Upper lobe of left lung (tissue), 6 donors: ENCODE measurements at places on chromosomes 2 and 18.

GRCh38 chr2:99169534-99169933, 11.3 kb downstream of the MITD1 start:
- no peak for DNase-seq

DNA sequence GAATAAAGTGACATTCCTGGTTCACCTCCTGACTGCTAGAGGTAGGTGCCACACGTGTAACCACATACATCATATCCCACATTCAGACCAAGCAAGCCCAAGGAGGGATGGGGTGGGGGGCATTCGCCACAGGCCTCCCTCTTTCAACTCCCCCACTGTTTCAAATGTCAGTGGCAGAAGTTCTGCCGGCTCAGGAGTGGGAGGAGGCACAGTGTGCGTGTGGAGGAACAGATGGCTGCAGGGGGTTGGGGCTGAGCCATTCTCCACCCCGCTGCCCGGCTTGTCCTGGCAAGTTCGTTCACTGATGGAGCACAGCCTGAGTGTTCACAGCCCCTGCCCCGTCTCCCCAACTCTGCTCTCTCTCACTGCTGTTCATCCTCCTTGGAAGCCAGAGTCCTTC, 75.4 kb upstream of the TANC1 start:
- DNase-seq: no peak

- DNase-seq: no peak
These were observed 72.6 kb downstream of the STK39 start for GRCh38 chr2:168174756-168175155.

GRCh38 chr2:77488141-77488540, 34.0 kb downstream of the LRRTM4 start:
- DNase-seq: no peak

DNA sequence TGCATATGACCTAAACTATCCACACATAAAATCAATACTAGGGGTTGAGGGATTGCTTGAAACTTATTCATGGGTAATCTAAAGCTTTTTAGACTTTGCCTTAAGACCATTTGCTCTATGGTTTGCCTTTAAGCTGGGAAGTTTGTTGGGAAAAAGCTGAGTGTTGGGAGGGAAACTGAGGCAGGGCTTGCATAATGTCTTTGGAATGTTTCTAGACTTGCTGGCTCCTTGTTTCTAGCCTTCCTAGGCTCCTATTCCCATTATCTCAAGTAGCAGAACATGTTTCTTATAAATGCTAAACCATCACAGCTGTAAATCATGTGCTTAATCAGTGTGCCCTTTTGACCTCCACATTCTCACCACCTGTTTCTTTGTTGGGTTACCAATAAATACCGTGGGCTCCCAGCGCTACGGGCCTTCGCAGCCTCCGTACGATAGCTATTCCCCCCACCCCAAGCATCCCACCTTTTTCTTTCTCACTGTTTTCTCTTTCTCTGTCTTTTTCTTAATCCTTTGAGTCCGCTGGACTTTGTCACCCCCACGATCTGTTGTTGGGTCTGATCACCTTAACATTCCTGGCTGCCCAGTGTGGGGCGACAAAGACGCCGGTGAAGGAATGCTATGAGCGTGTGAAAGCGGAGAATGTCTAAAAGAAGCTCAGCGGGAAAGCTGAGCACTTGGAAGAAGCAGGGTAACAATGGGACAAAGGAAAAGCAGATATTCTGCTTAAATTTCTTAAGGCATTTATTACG, 49.4 kb upstream of the CWC22 start:
- DNase-seq: no peak

GRCh38 chr18:55245211-55245614, 286.0 kb upstream of the CCDC68 start:
- no peak for DNase-seq

GRCh38 chr2:96824079-96824870, 8.2 kb downstream of the CNNM3 start:
- DNase-seq: no peak

DNA sequence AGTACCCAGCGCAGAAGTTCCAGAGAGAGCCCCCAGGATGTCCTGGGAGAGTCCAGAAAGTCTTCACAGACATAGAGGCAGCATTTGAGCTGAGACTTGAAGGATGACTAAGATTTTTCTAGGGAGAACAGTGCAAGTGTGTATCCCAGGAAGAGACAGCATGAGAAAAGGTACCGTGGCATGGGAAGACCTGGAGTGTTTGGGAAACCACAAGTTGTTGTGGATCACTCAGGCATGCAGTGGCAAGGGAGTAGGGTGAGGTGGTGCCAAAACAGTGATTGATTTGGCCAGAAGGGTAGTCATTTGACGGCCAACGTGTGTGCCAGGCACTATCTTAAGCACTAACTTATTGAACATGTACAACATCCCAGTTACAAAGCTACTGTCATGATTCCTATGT, 24.5 kb upstream of the KCNK3 start:
- no peak for DNase-seq

DNA sequence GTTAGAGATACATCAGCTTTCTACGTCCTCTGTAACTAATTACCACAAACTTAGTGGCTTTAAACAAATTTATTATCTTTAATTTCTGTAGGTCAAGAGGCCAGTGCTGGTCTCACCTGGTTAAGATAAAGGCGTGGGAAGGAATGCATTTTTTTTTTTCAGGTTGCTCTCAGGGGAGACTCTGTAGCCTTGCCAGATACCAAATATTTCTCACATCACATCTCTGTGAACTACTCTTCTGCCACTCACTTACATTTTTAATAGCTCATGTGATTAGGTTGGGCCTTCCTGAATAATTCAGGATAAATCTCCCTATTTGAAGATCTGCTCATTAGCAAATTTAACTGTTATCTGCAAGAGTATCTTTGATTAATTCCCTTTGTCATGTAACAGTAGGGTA, 214.6 kb downstream of the CBLN2 start:
- DNase-seq: no peak

GRCh38 chr2:213722565-213722964, 438.3 kb downstream of the SPAG16 start:
- DNase-seq: no peak

DNA sequence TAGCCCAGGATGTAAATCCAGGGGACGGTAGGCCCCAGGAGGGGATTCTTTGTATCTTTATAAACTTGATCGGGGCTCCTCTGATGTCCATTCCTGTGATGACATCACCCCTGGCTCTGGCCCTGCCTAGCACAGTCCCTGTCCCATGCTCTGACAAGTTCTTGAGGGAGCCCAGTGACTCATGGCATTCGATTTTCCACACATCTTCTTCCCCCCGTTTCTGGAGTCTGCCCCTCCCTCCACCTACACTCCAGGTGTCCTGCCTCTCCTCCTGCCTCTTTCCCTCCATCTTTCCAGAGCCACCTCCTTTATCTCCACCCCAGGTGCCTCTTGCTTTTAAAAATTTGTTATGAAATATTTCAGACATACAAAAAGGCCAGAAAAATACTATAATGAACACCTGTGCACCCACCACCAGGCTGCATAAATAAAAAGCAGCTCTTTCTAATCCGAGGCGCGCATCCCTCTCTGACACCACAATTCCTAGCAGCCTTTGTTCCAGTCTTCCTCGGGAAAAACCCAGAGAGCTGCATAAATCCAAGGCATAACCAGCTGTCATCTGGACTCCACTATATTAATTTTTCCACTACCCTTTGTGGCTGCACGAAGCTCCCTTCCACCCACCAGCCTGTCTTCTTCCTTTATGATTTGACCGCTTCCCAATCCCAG, 207.7 kb downstream of the ZBTB7C start:
- DNase-seq: no peak

- DNase-seq: no peak
These were observed 263.6 kb downstream of the RNF144A start for GRCh38 chr2:7180638-7181370.

GRCh38 chr18:75076286-75076685, 132.7 kb downstream of the PTGR3 start:
- DNase-seq: no peak

DNA sequence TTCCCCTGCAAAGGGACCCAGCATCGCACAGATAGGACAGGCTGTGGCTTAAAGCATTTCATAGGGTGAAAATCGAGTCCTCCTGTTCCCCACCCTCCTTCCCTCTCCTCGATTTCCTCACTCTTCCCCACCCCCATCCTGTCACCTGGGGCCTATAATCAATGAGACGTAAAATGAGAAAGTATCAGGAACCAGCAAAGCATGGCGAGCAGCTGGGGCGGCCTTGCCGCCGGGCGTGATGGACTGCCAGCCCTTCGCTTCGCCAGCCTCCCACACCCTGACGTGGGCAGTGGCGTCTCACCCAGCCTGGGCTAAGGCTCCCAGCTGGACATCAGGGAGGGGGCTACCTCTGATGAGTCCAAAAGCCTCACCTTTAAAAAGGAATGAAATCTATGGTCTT, 11.1 kb downstream of the SLC30A3 start:
- DNase-seq: no peak

GRCh38 chr18:26088487-26088886, 1.9 kb downstream of the SS18 start:
- no peak for DNase-seq

GRCh38 chr18:32271672-32272208, 81.9 kb downstream of the MEP1B start:
- no peak for DNase-seq

- no peak for DNase-seq
These were observed 28.8 kb upstream of the DDX18 start for GRCh38 chr2:117785740-117786139.

- DNase-seq: peak; percentile 63
These were observed 21.4 kb upstream of the STON1 start for GRCh38 chr2:48508461-48509124.

- DNase-seq: peak; percentile 60
These were observed 7.0 kb upstream of the EPG5 start for GRCh38 chr18:45974088-45974536.

GRCh38 chr2:8565399-8566154, 116.3 kb upstream of the ID2 start:
- no peak for DNase-seq

GRCh38 chr2:40204268-40204667, 247.6 kb downstream of the SLC8A1 start:
- no peak for DNase-seq

DNA sequence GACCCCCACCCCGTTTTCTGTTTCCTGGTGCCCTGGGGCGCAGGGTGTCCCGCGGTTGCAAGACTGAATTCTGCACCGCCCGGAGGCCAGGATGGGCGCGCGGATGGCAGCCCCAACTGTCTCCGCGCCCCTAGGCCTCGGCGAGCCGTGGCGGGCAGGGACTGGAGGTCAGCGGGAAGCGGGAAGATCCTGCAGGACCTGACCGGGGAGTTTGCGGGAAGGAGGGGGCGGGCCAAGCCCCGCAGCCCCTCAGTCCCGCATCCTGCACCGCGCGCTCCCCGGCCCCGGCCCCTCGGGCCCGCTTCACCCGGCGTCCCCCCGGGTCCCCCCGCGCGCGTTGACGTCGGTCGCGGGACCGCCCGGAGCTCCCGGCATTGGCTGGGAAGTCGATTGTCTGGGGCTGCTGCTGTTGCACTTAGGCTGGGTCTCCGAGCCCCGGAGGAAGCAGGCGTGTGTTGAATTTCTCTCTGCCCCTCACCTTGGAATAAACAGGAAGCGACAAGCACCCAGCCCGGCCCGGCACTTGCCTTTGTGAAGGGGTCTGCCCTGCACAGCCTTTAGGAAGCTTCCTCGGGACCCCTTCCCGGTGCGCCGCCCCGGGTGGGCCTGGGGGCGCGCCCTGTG, at the start of gene LDLRAD4:
TSS of gene LDLRAD4 (plus strand) at position 393 of the 624 bp plus-strand sequence.
- no peak for DNase-seq

- DNase-seq: no peak
These were observed 302.9 kb upstream of the NXPH2 start for GRCh38 chr2:139083121-139083520.

- no peak for DNase-seq
These were observed 34.4 kb upstream of the LYPD6 start for GRCh38 chr2:149296031-149296430.

- no peak for DNase-seq
These were observed 499.5 kb upstream of the CHAC2 start for GRCh38 chr2:53268086-53268485.

DNA sequence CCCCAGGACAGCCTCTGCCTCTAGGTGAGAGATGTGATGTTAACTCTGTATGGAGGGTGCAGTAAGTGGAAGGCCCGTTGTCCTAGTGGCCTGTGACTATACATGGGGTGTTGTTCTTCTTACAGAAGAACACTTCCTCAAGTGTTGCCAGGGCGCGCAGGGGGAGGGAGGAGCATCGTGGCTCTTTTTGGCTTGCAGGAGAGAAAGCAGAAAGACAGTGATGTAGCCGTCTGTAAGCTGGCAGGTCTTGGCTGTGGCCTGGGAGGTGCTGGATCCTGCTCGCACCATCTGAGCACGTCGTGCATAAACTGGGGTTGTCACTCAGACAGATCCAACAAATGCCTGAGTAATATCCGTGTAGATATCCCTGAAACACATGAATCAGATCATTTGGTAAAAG, 44.3 kb downstream of the ZNF236 start:
- no peak for DNase-seq

- no peak for DNase-seq
These were observed 332.0 kb downstream of the PIK3C3 start for GRCh38 chr18:42287047-42287446.

GRCh38 chr18:35861367-35862118, 110.9 kb upstream of the RMP24 start:
- no peak for DNase-seq

DNA sequence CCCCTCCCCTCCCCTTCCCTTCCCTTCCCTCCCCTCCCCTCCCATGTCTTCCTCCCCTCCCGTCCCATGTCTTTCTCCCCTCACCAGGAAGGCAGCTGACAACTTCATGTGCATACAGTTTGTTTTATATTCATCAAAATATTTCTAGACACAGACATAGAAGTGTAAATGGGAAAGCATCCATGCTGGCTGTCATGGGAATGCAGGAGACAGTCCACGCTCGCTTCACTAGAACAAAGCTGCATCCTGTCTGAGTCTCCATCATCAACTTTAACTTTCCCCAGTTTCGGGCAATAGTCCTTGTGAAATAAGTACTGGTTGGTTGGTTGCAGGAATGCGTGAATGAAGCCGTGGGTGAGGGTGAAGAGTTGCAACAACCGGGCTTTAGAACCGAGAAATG, 226.9 kb downstream of the DCDC2C start:
- DNase-seq: no peak
